Glutamatergic neuron (in vitro differentiated cells): ENCODE measurements at places on chromosomes 2 and 18. TPM values are rescaled to one million over a fixed set of nuclear protein-coding genes. Genes with fewer than 3 reads are reported as not detected.

ERICH2 gene
- total RNA-seq, result 2.1 TPM

GRCh38 chr2:188984680-188985079 lies 10.5 kb downstream of the COL3A1 start:
- DNase-seq, result no peak

NPHP1 gene
- 2.5 TPM for total RNA-seq

DNA sequence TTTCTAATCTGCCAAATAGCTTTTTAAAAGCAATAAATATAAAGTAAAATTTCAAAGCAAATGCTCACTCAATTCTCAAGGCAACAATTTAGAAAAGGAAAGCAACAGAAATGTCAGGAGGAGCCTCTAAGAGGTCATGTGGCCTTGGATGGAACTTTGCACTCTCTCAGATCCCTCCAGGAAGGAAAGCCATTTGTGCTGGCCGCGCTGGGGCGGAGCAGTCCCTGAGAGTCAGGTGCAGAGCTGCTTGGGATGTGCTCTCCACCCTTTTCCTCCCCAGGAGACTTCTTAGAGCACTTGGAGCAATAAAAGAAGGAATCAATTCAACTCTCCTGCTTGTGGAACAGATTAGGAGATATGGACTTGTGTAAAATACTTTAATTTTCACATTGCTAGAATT lies 379.8 kb upstream of the LINC00305 start:
- DNase-seq, result no peak

MROH2A gene
- not detected for total RNA-seq

GRCh38 chr2:124104914-124105313 lies 79.8 kb downstream of the CNTNAP5 start:
- DNase-seq, result no peak

SERPINB10 gene
- not detected for total RNA-seq

ANKRD29 gene
- not detected for total RNA-seq

DNA sequence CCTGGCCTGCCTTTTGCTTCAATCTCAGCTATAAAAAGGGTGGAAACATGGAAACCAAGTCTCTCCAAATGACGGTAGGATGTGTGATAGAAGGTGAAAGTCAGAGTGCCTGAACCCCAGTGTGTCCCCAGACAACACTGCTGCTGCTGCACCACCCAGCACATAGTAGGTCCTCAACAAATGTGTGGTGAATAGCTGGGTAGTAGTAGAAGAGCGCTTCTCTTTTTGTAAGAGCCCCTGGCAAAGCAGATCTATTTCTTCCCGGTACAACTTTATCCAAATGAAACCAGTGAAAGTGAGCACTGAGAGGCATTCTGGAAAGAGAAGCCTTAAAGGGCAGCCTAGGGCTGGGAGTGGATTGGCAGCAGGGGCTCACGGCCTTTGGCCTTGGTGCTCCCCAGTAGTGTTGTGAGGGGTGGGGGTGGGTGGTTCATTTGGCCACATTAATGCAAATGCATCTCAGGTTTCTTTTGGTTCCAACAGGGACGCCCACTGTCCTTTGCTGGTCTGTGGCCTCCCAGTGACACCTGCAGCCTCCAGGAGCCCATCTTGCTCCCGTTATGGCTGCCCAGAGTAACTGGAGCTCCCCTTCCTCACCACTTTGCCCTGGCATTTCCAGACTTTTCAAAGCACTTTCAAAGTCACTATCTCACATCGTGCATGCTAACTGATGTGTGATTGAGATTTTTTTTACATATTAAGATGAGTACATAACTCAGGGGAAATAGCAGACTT lies 304.3 kb upstream of the EPAS1 start:
- no peak for DNase-seq

TMEM198 gene
- total RNA-seq, result 40.9 TPM

DNA sequence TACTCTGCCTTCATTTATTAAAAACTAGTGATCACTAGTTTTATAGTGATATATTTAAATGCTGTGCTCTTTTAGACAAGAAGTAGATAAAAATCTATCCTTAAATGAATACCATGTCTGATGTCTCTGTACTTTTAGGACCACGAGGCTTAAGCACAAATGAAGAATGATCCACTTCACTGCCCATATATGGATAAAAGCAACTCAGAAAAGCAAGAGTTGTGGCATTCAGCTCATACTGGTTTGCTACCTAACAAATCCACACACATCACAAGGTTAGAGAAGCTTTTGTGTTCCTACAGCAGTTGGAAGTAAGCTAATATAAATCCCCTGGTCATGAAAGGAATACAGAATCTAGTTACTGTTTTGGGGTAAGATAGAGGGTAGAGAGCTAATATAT lies 72.7 kb upstream of the LPIN2 start:
- no peak for DNase-seq

DNA sequence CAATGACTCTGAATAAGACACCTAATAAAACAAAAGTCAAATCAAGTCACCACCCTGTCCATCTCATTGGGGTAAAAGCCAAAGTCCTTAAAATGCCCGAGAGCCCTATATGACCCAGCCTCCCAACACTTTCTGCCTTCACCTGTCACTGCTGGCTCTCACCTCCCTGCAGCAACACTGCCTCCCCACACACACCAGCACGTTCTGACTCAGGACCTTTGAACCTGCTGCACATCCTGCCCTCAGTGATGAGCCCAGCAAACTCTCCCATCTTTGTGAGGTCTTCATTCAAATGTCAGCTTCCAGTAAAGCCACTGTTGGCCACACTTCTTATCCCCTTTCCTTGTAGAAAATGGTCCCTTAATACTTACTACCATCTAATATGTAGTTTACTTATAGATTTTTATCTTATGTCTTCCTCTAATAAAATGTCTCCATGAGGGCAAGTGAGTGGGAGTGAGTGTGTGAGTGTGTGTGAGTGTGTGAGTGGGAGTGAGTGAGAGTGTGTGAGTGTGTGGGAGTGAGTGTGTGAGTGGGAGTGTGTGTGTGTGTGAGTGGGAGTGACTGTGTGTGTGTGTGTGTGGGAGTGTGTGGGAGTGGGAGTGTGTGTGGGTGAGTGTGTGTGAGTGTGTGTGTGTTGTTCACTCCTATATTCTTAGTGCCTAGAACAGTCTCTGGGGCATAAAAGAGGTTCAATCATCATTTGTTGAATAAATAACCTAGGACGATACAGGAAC lies 504.7 kb downstream of the EIPR1 start:
- no peak for DNase-seq

DNA sequence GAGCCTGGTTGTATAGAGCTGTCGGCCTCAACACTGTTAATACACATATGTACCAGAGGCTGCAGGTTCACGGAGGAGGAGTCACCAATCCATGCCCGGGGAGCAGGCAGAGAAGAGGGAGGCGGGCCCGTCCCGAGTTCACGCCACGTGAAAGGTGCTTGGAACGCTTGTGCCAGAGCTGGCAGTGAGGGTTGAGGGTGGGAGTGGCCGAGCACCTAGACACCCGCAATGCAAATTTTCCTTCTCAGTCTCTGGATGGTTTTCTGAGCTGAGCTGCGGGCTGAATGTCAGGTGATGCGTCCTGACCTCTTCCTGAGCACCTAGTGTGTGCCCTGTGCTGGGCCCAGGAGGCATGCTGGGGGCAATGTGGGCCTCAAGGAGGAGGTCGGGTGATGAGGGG lies 52.2 kb downstream of the ODC1 start:
- no peak for DNase-seq

- DNase-seq, result no peak
Measured at GRCh38 chr18:6412933-6413472, 1.7 kb downstream of the L3MBTL4 start.

KLF7 gene
- total RNA-seq, result 323 TPM

PLGLB2 gene
- total RNA-seq, result 0.86 TPM

LNPK gene
- total RNA-seq, result 78.2 TPM

DNA sequence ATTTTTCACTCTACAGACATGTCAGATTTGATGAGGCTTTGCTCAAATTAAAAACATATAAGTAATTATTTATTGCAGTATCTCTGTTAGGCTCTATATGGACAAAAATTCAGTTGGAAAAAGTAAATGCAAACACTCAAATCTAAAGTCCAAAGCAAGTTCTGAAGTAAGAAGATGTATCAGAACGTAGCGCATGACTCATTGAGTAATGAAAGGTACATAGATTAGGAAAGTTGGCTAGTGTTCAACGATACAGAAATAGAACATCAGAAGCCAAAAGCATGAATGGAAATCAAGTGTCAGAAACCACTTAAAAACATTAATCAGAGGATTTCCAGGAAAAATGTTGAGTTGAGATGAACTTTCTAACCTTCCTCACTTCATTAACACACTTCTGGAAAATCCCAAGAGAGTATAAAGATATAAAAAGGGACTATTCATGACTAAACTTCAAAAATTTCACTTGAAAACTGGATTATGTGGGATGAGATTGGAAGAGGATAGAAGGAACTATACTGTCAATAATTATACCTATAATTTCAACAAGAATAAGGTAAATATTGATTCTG lies 494.1 kb downstream of the LRRTM4 start:
- no peak for DNase-seq

GRCh38 chr2:18117592-18117991 lies 239.1 kb downstream of the KCNS3 start:
- DNase-seq, result peak; percentile 33

AGXT gene
- total RNA-seq, result not detected

DNA sequence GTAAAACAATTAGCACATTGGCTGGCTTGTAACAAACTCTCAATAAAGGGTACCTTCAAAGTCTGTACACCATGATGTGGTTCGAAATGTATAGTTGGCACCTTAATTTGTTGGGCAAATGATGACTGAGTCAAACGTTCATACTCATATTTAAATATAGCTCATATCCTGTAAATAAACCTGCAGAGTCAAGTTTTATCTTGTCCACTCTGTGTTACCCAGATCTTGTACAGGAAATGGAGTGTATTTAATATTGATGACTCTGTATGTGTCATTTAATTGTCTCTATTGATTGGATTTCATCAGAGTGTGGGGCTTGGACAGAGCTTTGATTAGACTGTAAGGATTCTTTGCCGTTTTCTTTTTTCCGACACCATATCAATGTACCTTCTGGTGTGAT lies 805.6 kb upstream of the ZEB2 start:
- DNase-seq, result no peak

DNA sequence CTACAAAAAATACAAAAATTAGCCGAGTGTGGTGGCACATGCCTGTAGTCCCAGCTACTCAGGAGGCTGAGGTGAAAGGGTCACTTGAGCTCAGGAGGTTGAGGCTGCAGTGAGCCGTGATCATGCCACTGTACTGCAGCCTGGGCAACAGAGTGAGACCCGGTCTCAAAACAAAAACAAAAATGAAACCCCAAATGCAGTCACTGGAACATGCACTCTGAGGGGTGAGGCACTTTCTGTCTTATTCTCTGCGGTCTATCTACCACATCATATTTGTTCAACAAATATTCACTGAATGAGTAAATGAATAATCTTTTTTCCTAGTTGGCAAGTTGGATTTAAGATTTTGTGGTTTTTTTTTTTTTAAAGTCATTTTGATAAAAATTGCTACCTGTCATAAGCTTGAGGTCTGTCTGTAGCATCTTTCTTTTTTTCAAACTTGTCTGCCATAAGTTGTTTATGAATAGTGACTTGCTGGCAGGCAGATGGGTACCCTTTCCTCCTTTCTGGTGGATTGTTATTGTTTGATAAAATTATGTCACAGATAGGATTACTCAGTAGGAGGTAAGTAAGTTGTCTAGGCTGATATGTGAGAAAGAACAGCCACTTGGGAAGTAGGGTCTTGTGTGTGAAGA lies 11.8 kb downstream of the CHRNA1 start:
- DNase-seq, result no peak

DNA sequence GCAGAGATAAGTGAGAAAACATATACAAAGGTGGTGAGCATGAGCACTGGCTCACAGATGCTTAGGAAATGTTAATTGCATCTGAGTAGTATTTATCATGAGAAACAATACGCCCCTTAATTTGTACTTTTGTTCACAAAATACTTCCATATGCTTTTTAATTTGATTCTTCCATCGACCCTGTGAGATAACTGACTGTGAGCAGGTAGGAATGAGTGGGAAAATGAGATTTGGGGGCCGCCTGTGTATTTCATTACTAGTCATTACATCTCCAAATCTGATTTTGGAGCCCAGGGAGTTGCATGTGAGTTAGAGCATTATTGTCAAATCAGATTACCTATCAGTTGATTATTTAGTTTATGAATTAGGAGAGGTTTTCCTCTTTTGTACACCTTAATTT lies 36.7 kb upstream of the NPC1 start:
- DNase-seq, result no peak

GRCh38 chr18:55100817-55101457 lies 141.7 kb upstream of the CCDC68 start:
- DNase-seq, result no peak

GRCh38 chr18:46728219-46728930 lies 28.5 kb downstream of the ST8SIA5 start:
- no peak for DNase-seq

DNA sequence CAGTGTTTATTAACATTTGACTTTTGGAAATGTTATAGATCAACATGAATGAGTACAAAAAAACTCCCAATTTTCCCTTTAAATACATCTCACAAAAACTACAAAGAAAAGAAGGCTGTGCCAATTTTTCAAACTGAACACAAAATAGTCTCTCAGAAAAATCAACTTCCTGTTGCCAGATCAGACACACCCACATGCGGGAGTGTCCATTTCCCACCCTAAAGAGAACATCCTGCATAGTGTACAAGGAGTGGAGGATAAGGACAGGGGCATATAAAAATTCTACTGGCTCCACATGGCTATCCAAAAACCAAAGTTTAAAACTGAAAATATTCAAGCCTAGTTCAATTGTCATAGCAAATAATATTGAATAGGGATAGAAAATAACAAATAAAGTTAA lies 165.3 kb downstream of the ATAD2B start:
- no peak for DNase-seq

- DNase-seq, result peak; percentile 28
Measured at GRCh38 chr2:107681936-107682335, 144.8 kb upstream of the RGPD4 start.

- no peak for DNase-seq
Measured at GRCh38 chr2:238159661-238160205, 963 bp downstream of the ERFE start.

TMEM169 gene
- 166 TPM for total RNA-seq

DNA sequence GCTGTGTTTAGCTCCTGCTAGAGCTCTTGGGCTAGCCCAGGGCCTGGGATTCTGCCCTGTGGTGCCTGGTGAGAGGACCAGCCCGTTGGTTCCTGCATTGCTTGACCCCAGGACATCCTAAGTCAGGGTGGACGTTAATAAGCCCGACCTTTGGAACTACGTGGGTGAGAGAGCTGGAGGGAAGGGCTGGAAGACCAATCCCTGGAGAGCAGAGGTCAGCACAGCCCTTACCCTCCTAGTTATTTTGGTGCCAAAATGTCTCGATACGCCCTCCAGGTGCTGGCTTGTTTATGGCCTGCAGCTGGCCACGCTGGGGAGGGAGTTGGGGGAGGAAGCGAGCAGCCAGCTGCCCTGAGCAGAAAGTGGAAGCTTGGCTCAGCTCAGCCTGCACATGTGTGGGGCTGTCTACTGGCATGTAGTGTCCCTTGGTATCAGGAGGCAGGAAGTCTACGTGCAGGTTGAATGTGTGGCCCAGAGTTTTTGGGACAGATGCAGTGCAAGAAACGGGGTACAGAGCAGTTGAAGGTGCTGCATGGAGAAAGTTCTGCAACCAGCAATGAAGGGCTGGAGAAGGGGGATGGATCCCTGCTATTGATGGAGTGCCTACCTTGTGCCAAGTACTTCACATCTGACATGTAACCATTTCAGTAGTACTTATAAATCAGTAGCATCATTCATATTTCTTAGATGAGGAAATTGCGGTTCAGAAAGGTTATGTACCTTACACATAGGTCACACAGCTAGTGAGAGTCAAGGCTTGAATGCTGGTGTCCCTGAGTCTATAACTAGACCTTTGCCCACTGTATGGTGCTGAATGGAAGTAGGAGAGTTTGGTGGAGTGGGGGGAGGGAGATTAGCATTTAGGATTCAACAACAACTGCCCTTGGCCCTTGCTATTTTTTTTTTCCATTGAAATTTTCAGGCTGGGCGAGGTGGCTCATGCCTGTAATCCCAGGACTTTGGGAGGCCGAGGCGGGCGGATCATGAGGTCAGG lies 5.0 kb upstream of the DGKD start:
- DNase-seq, result no peak

KRTCAP3 gene
- 4.2 TPM for total RNA-seq
